Ovary (tissue), 10 donors: ENCODE measurements at places on chromosomes 16 and 17. TPM values are rescaled to one million over a fixed set of nuclear protein-coding genes. Genes with fewer than 3 reads are reported as not detected.

The CCL4L2 gene
- 13.1 TPM for total RNA-seq

The HSD17B1 gene
- 7.6 TPM for total RNA-seq

The BRIP1 gene
- total RNA-seq: 1.1 TPM

The FLYWCH2 gene
- 24.7 TPM for total RNA-seq

The CCL3 gene
- 3.3 TPM for total RNA-seq

The GSG1L gene
- not detected for total RNA-seq

The CCDC200 gene
- not detected for total RNA-seq

The MT2A gene
- total RNA-seq: 331 TPM

The SSTR5 gene
- total RNA-seq: not detected

GRCh38 chr17:28901866-28902818, 737 bp downstream of the DHRS13 start:
- peak; percentile 69 for DNase-seq

DNA sequence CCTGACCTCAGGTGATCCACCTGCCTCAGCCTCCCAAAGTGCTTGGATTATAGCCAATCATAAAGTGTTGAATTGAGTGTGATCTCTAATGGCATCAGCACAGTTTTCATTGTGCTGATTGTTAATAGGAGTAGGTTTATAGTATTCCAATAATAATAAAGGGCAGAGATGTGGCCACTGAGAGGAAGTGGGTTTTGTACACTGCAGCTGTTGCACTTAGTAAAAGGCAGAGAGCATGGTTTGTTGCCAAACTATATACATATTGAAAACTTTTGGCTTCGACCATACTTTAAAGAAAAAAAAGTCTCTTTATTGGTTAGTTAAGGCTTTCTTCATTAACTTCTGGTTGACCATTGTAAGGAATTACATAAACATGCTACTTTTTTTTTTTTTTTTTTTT, 185.9 kb downstream of the CDK5R1 start:
- no peak for DNase-seq

DNA sequence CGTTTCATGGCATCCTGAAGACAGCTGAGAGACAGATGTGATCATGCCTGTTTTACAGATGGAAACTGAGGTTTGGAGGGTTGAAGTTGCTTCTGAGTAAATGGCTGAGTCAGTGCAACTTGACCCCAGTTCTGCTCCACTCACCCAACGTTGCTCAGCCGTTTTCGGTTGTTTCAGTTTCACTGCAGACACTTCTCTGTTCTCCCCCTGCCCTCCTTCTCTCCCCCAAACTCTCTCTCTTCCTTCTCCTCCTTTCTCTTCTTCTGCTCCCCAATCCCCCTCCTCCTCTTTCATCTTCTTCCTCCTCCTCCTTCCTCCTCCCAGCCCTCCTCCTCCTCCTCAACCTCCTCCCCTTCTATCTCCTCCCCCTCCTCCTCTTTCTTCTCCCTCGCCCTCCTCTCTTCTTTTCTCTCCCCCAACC, 9.4 kb upstream of the CEP20 start:
- no peak for DNase-seq

- no peak for DNase-seq
Measured at GRCh38 chr16:4588386-4588785, 26.3 kb downstream of the UBALD1 start.

GRCh38 chr17:9434642-9435057, 141.0 kb downstream of the STX8 start:
- DNase-seq: no peak

- peak; percentile 97 for DNase-seq
Measured at GRCh38 chr17:8152112-8152775, at the start of gene PER1. Gene PER1, minus strand, starts transcription at chr17:8152404. Its CDS starts 1,698 bp downstream, at chr17:8150706.

GRCh38 chr16:89216315-89217137, 977 bp upstream of the ZNF778 start:
- DNase-seq: peak; percentile 85

DNA sequence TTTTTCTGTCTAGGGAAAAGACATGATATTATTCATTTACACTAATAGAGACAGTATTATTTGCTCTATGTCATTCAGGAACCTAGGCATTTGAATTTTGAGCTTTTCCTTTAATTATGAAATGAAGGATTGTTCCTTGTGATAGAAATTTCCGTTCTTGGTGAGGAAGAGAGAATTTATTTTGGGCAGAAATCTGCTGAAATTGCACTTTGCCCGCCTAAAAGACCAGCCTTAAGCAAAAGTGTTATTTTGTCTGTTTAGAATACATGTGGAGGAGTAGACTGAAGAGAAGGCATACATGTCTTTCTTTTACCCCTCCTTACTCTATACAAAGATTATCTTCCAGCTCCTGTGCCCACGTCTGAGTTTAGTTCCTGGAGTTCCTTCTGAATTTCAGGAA, 16.8 kb upstream of the KRT10 start:
- DNase-seq: no peak

- DNase-seq: no peak
Measured at GRCh38 chr16:81996664-81997509, 14.4 kb downstream of the SDR42E1 start.

- no peak for DNase-seq
Measured at GRCh38 chr16:700684-701584, 4.7 kb downstream of the FBXL16 start.

DNA sequence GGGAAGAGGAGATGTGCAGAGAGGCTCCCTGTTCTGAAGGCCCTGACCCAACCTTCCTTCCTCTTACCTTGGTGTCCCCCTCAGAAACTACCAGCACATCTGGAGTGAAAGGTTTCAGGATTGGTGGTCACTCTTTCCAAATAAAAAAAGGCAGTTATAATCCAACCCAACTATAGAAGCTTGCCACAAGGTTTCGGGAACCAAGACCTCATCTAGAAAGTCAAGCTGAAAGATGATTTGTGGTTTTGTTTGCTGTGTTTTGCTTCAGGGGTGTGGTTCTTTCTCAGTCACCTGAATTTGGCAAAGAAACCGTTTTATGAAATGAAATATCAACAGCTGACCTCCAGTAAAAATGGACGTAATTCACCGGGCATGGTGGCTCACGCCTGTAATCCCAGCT, 19.3 kb downstream of the SHMT1 start:
- DNase-seq: no peak

GRCh38 chr17:41118721-41119120, 548 bp upstream of the KRTAP4-11 start:
- DNase-seq: no peak

- DNase-seq: no peak
Measured at GRCh38 chr16:27515874-27516353, 33.8 kb downstream of the GTF3C1 start.

GRCh38 chr16:70688246-70688742, 2.4 kb upstream of the MTSS2 start:
- DNase-seq: peak; percentile 88

DNA sequence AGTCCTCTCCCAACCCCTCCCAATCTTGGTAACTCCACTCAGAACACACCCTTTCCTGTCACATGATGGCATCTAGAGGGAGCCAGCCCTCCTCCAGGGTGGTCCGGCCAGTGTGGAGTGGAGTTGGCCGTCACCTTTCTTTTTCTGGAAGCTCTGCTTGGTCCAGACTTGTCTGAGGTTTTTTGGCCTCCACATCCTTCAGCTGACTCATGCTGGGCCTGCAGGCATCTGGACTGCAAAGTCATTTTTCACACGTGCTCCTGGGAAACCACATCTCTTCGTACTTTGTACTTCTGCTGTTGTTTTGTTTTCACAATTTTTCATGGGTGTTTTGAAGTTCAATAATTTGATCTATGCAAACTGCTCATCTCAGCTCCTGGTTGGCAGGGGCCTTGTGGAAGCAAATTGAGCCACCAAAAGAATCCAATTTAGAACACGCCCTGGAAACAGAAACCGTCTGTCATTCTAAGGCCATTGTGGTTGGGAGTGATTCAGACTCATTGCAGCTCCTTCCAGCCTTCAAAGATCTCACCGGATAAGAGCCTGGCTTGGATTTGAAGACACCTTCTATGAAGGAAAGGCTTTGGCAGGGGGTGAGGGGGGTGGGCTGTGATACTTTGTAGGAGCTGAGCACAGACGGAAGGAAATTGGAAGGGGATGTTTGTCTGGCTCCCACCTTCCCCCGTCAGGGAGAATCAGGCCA, 42.4 kb upstream of the NF1 start:
- peak; percentile 36 for DNase-seq

GRCh38 chr16:11315510-11315909, 29.7 kb upstream of the RMI2 start:
- DNase-seq: peak; percentile 42

GRCh38 chr16:24967074-24967473, 48.1 kb downstream of the ARHGAP17 start:
- no peak for DNase-seq

DNA sequence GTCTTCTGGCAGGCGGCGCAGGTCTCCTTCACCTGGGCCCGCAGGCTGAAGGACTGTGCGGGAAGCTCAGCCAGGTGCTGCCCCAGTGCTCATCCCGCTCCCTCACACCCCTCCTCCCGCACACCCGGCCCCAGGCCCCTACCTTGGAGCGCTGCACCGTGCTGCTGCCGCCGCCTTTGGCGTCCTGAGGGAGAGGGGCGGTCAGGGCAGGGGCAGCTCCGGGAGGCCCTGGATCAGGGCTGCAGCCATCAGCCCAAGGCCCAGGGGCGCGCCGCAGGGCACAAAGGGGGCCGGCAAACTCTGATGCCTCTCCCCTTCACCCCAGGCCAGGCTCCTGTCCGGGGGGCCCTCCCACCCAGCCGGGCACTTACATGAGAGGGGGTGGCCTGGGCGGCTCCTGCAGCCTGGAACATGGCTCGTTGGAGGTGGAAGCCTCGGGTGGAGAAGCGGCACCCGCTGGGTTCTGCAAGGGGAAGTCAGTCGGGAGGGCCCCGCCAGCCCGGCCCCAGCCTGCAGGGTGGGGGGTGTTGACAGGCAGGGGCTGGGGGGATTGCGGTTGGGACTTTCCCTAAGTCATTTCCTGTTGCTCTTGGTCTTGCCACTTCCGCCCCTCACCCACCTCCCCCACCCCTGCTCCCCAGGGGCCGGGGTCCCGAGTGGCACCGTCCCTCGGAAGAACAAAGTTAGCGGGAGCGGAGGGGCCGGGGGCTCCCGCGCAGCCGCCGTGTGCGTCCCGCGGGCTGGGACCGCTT, 863 bp downstream of the LIMD2 start:
- DNase-seq: peak; percentile 53
